A549 treated with CpdA at 1 μM for 4 hours (cell line): ENCODE measurements at places on chromosomes 7 and 10. TPM values are rescaled to one million over a fixed set of nuclear protein-coding genes. Genes with fewer than 3 reads are reported as not detected.

ERVW-1 gene
- total RNA-seq = 0.03 TPM in 1 of 5 replicates, not detected in the others

CCDC172 gene
- not detected in 5 replicates for total RNA-seq

VSTM2A gene
- not detected in 5 replicates for total RNA-seq

TRIM50 gene
- not detected in 5 replicates for total RNA-seq

CYP26A1 gene
- total RNA-seq = 2.2 to 3.4 TPM (median 3.0 TPM) in 5 replicates

DRGX gene
- not detected in 5 replicates for total RNA-seq

CRHR2 gene
- 0.03 TPM in 1 of 5 replicates, not detected in the others for total RNA-seq

GHRHR gene
- total RNA-seq = not detected in 5 replicates

SMIM30 gene
- total RNA-seq = 30.1 to 41.8 TPM (median 34.5 TPM) in 5 replicates

ADAM22 gene
- total RNA-seq = 0.14 to 0.55 TPM (median 0.24 TPM) in 5 replicates

C10orf62 gene
- total RNA-seq = 0.12 TPM in 1 of 5 replicates, not detected in the others

SLC18A3 gene
- total RNA-seq = 0.03 TPM in 1 of 5 replicates, not detected in the others
